ENCODE measurements at places on chromosomes 5 and 9. TPM values are rescaled to one million over a fixed set of nuclear protein-coding genes. Genes with fewer than 3 reads are reported as not detected.

DNA sequence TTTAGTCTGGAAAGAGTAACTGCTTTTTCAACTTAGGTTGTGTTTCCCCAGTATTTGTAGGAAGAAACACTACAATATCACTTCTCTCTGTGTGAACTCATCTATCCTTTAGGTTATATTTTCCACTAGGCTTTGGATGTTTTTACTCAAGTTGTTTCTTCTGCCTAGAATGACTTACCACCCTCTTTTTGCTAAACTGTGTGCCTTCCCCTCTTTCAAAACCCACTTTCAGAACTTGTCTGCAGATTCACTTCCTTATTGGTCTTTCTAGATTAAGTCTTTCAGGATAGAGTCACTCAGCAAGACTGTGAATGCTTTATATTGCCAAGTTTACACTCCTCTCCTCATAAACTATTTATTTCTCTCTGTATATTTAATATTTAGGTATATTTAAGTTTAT, 14.2 kb upstream of the CAST start:
- no peak overlapping the region for H3K4me3 ChIP-seq
- H3K27ac ChIP-seq = no peak overlapping the region
- peaks cover 5% of the 10 kb centered on the region for H3K4me1 ChIP-seq
- peaks cover 32% of the 10 kb centered on the region for H3K27me3 ChIP-seq
- H3K36me3 ChIP-seq = no peaks in the 10 kb centered on the region

- H3K4me1 ChIP-seq = no peaks in the 10 kb centered on the region
- no peaks in the 10 kb centered on the region for H3K36me3 ChIP-seq
- no peak overlapping the region for H3K4me3 ChIP-seq
- H3K27me3 ChIP-seq = no peaks in the 10 kb centered on the region
- DNase-seq = no peak
- H3K27ac ChIP-seq = no peak overlapping the region
Measured at GRCh38 chr9:72958485-72959281, 5.8 kb upstream of the ALDH1A1 start.

DNA sequence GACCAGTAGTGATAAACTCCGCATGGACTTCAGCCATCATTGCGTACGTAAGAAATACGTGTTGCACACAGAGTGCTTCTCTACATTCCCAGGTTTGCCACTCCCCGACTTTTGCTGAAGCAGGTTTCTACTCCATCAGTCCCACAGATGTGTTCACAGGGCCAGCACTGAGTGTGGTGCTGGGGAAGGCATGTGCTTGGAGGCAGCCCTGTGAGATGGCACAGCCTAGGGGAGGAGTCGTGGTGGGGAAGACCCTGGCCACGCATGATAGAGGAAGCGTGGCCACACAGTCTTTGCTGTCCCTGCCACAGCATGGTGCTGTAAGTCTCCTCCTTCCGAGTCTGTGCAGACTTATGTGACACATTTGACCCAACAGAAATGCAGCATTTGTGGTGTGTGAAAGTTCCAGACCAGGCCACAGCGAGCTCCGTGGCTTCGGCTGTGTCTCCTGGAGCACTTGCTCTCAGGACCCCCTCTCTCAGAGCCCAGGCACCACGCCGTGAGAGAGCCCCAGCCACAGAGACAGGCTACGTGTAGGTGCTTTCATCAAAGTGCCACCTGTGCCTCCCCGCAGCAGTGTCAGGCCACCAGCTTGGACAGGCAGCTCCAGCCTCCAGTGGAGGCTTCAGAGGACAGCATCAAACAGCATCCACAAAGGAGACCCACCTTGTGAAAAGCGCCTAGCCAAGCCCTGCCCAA, 197.8 kb downstream of the AUH start:
- H3K36me3 ChIP-seq = no peaks in the 10 kb centered on the region
- H3K27me3 ChIP-seq = no peaks in the 10 kb centered on the region
- H3K27ac ChIP-seq = peak overlapping the region; percentile 87
- H3K4me3 ChIP-seq = peak overlapping the region; percentile 81
- peak; percentile 78 for DNase-seq

DNA sequence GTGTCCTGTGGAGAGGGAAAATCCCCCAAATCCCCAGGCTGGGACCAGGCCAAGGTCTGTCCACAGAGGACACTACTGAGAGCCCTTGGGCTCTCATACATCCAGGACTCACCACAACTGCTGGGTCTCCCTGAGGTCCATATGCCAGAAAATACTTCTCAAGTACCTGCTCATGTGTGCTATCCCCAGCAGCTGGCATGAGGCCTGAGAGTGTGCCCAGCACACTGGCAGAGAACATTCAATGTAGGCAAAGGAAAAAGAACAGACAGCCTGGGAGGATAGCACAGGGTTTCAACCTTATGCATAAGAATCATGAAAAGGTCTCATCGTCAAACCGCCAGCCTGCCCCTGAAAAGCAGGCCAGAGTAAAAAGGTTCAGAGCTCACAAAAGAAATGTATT, 154.1 kb upstream of the TAS2R1 start:
- no peaks in the 10 kb centered on the region for H3K27me3 ChIP-seq
- peaks cover 3% of the 10 kb centered on the region for H3K36me3 ChIP-seq
- no peak overlapping the region for H3K27ac ChIP-seq
- no peaks in the 10 kb centered on the region for H3K4me1 ChIP-seq

CDC20B gene
- 0.07 TPM for total RNA-seq

DNA sequence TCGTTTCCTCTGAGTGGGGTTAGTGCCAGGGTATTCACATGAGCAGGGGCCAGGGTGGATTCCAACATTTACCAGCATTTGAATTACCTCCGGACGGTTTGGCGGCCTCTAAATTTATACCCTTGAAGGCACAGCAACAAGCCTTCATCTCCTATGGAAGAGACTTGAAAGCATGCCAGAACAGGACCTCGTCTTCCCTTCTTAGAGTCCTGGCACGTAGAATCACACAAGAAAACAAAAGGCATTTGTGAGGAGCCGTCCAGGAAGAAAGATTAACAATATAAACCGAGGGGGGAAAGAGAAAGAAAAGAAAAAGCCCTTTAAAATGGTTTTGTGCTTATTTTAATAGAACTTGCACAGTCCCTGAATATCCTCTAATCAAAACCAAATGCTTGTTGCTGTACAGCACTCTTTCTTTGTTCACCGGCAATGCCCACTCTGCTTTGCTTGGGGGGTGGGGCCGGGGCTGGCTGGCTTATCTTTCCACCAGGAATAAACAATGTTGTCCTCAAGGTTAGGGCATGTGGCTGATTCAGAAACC, 575.8 kb upstream of the ZNF462 start:
- H3K27me3 ChIP-seq = no peaks in the 10 kb centered on the region
- H3K4me3 ChIP-seq = no peak overlapping the region
- no peak overlapping the region for H3K27ac ChIP-seq
- H3K4me1 ChIP-seq = no peaks in the 10 kb centered on the region
- no peaks in the 10 kb centered on the region for H3K36me3 ChIP-seq

GRCh38 chr5:126497506-126497905, 74.3 kb downstream of the GRAMD2B start:
- no peaks in the 10 kb centered on the region for H3K27me3 ChIP-seq
- H3K27ac ChIP-seq = no peak overlapping the region
- H3K36me3 ChIP-seq = no peaks in the 10 kb centered on the region
- peaks cover 10% of the 10 kb centered on the region for H3K4me1 ChIP-seq

- peaks cover 2% of the 10 kb centered on the region for H3K36me3 ChIP-seq
- peak within 1 kb of the TSS; percentile 95 for H3K4me3 ChIP-seq
- peak; percentile 79 for DNase-seq
- no peaks in the 10 kb centered on the region for H3K27me3 ChIP-seq
Measured at GRCh38 chr5:177446200-177447065, at the start of gene PRR7. Gene PRR7 (plus strand): TSS chr5:177446814. CDS start chr5:177455068, 8,254 bp downstream.

DNA sequence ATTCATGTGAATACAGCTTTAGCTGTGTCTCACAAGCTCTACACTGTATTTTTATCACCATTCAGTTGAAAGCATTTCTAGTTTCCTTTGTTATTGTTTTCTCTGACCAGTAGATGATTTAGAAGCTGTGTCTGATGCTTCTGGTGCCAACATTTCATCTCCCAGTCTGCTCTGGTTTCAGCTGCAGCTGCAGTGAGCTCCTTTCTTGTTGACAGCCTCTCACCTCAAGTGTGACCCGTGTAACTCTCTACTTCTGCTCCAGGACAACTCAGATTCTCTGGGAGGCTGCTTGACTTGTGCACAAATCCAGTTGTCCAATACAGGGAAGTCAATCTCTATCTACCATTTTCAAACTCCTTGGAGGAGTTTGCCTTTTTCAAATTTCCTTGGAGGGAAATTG, 504.8 kb downstream of the DIRAS2 start:
- H3K36me3 ChIP-seq = no peaks in the 10 kb centered on the region
- H3K4me3 ChIP-seq = no peak overlapping the region

Data from activated T-cell treated with anti-CD3 and anti-CD28 coated beads, Interleukin-2, amount 50 U/mL, for 72 hours (primary cell).